ENCODE measurements at places on chromosomes 11 and 22. TPM values are rescaled to one million over a fixed set of nuclear protein-coding genes. Genes with fewer than 3 reads are reported as not detected.

- DNase-seq, result no peak
Observed at GRCh38 chr11:17547932-17548331, 873 bp downstream of the OTOG start.

The HTR3A gene
- total RNA-seq, result not detected

GRCh38 chr11:11822946-11823345 is 18.8 kb upstream of the USP47 start:
- no peak for DNase-seq

- no peak for DNase-seq
Observed at GRCh38 chr11:57360991-57361390, 20.0 kb downstream of the PRG3 start.

GRCh38 chr11:126226334-126227084 is 14.9 kb downstream of the FAM118B start:
- no peak for DNase-seq

GRCh38 chr11:1422481-1422880 is 32.7 kb downstream of the BRSK2 start:
- DNase-seq, result no peak

DNA sequence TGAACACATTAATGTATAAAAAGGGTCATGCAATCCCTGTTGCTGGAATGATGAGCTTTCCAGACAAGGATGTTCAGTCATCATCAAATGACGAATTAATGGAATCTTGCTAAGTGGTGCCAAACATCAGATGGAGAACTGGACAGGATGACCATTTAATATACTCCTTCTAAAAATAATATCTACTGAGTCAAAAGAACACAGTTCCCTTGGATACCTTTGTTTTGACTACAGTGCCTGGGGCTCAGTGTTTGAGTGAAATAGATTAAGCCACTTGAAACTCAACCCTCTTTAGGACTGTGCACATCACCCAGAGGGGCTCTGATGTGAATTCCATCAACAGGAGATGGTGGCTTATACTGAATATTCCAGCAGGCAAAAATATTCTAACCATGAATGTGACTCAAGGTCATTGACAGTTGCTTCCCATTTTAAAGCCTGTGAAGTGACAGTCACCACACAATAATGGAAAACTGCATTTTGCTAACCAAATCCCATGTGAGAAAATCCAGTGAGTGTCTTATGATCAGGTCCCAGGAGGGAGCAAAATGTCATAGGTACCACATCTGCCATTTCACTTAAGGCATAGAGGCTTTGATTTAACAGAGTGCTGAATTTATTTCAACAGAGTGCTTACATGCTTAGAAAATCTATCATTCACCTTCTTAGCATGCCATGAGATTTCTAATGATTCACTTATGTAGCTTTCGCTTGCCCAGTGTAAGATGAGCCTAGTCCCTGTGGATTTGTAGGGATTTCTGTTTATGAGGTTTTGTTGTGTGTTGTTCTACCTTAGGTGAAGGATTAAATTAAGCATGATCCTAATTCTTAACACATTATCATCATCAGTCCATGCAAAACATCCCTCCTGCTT is 41.3 kb upstream of the SLN start:
- no peak for DNase-seq

- DNase-seq, result no peak
Observed at GRCh38 chr11:56396047-56396446, 16.4 kb upstream of the OR5AL1 start.

- DNase-seq, result no peak
Observed at GRCh38 chr11:5366856-5367255, 15.5 kb downstream of the OR51B6 start.

- no peak for DNase-seq
Observed at GRCh38 chr11:19906126-19906525, 193.5 kb downstream of the NAV2 start.

- no peak for DNase-seq
Observed at GRCh38 chr11:12174128-12174476, 63.7 kb downstream of the MICAL2 start.

GRCh38 chr11:2830030-2830812 is 55.4 kb downstream of the CDKN1C start:
- DNase-seq, result no peak

The CECR2 gene
- 0.30 TPM for total RNA-seq

- DNase-seq, result peak; percentile 29
Observed at GRCh38 chr11:127003260-127003981, 2.9 kb upstream of the KIRREL3 start.

DNA sequence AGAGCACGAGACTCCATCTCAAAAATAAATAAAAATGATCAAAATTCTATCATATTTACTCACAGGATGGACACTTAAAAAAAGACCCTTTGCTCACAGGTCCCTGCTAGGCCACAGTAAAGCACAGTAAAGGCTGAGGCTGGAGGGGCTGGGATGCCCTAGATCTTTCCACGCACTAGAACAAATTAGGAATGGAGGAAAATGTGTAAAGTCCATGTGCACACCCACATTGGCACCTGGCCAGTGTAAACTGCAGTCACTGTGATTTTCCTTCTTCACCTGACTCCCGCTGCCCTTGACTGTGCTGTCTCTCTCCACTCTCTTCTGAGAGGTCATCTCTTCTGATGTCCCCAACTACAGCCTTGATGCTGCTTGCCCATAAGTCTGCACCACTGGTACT is 195.5 kb downstream of the EFCAB6 start:
- DNase-seq, result peak; percentile 62

The GAS2L1 gene
- 16.6 TPM for total RNA-seq

- no peak for DNase-seq
Observed at GRCh38 chr11:8035200-8035855, 45.7 kb upstream of the TUB start.

- no peak for DNase-seq
Observed at GRCh38 chr11:29527391-29527936, 489.4 kb downstream of the KCNA4 start.

The BIK gene
- total RNA-seq, result 29.5 TPM

The SOX6 gene
- total RNA-seq, result 2.1 TPM

All from colonic mucosa (tissue), 4 donors.